ENCODE measurements at places on chromosomes 7 and 10.

DNA sequence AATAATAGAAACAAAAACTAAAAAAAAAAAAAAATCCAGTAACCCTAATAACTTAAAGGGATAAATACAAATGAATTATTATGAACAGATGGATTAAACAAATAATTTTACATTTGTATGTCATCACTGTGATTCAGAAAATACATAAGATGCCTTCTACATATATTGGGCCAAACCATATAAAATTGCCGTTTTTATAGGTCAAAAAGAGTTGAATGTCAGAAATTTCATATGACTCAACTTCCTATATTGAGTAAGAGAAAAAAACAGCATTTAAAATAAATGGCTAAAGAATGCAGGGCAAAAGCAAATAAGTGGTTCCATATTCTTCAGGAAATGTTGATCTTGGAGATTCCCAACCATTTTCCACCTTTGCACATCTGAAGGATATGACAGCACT is 9.4 kb downstream of the SLC35B4 start:
- DNase-seq = no peak

- peak; percentile 50 for DNase-seq
Measured at GRCh38 chr7:38222481-38223096, 44.5 kb downstream of the STARD3NL start.

- no peak for DNase-seq
Measured at GRCh38 chr7:27433581-27433980, 191.0 kb downstream of the EVX1 start.

GRCh38 chr7:43568529-43568928 is 14.4 kb upstream of the STK17A start:
- no peak for DNase-seq

DNA sequence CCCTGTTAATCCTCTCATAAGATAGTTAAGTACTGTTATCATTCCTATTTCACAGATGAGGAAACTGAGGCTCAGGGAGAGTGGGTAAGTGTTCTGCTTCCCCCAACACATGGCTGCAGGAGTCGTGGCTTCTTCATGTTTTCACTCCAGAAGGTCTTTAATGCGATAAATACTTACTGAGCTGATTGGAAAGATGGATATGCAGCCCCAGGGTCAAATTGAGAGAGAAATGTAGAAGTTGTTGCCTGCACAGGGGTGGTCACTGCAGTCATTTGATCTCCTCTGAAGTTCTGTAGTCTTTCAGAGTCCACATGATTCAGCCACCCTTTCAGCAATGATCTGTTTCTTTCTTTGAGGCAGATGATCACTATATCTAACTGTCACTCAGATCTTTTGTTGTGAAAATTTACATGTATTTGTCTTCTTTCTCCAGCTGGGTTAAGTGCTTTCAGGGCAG is 29.3 kb downstream of the CRCP start:
- no peak for DNase-seq

DNA sequence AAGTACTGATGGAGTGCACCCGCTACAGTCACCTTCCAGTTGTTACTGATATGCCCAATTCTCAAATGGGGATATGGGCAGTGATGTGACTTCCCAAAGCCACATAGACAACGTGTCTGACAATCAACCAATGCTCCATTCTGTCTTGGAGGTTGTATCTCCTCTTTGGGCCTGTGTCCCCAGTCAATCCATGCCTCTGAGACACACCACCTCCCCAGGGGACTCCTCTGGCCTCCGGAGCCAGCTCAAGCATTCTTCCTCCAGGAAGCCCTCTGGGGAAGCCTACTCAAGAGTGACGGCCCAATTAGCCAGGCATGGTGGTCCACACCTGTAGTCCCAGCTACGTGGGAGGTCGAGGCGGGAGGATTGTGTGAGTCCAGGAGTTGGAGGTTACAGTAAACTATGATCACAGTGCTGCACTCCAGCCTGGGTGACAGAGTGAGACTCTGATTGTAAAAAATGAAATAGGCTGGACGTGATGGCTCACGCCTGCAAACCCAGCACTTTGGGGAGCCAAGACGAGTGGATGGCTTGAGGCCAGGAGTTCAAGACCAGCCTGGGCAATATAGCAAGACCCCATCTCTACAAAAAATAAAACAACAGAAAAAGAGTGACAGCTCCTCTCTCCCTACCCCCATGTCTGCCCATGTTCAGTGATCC is 99.5 kb upstream of the TNRC18 start:
- DNase-seq = no peak

GRCh38 chr7:93160410-93160809 is 12.2 kb upstream of the SAMD9L start:
- DNase-seq = no peak

- no peak for DNase-seq
Measured at GRCh38 chr7:116231949-116232348, 21.6 kb downstream of the TES start.

- no peak for DNase-seq
Measured at GRCh38 chr7:16484453-16485158, 19.1 kb upstream of the SOSTDC1 start.

- no peak for DNase-seq
Measured at GRCh38 chr7:115435178-115435577, 513.3 kb downstream of the MDFIC start.

DNA sequence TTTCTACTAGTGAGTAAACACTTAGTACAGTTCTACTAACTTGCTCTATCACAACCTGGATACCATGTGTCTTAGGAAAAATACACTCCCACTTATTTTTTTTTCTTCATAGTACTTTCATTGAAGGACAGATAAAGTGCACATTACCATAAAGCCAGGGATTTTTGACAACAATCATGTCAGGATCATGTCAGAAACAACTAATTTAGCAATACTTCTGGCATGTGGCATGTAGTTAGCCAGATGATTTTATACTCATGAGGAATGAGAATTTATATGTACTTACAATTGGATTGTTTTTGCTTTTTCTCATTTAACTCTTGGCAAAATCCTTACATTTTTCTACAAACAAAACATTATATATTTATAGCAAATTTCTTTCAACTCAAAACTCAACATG is 630.7 kb upstream of the GRM3 start:
- no peak for DNase-seq

DNA sequence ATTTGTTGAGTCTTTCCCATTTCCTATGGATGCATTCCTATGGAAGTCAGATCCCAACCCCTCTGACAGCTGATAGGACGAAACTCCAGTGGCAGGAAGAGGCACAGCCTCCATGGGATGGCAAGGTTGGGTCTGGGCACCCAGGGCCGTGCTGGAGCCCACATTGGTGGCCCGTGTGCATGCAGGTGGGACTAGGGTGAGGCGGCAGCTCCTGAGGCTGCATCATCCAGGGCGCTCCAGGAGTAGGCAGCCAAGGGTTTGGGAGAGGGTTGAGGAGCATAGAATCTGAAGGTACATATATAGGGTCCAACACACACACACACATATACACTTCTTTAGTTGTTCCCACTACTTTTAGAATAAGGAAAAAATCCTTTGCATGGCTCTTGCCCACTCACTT is 81.4 kb upstream of the BMPER start:
- no peak for DNase-seq

- DNase-seq = no peak
Measured at GRCh38 chr7:135215698-135216097, 4.4 kb upstream of the WDR91 start.

- DNase-seq = no peak
Measured at GRCh38 chr10:49621561-49621960, 7.7 kb downstream of the CHAT start.

DNA sequence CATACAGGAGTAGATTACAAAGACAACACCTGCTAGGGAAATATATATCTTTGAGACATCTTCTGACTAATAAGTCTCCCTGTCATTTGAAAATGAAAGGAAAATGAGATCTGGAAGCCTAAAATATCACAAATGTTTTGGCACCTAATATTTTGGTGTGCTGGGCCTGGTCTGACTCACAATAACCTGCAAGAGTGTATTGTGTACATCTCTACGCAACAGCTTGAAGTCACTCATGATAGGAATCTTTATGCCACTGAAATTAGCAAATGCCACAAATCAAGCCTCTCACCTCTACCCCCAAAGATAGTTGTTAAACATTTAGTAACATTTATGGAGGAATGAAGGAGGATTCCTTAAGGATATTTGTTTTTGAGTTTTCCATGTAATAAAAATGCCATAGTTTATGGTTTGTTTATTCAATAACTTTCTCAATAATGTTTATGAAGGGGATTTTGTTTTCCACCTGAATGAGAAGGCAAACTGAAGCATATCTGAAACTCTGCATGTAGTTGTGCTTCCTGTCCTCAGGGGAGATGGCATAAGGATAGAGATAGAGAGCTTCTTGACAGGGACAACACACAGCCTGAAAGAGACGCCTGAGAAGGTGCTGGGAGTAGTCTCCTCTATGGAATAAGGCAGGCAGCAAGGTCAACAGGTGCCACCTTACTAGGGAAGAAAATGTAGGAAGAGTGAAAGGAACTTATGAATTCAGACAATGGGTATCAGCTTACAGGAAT is 197.4 kb downstream of the AHR start:
- no peak for DNase-seq

DNA sequence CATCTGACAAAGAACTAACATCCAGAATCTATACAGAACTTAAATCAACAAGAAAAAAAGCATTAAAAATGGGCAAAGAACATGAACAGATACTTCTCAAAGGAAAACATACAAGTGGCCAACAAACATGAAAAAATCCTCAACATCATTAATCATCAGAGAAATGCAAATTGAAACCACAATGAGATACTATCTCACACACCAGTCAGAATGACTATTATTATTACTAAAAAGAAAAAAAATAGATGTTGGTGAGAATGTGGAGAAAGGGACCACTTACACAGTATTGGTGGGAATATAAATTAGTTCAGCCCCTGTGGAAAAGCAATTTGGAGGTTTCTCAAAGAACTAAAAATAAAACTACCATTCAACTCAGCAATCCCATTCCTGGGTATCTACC is 89.1 kb upstream of the ADO start:
- no peak for DNase-seq

DNA sequence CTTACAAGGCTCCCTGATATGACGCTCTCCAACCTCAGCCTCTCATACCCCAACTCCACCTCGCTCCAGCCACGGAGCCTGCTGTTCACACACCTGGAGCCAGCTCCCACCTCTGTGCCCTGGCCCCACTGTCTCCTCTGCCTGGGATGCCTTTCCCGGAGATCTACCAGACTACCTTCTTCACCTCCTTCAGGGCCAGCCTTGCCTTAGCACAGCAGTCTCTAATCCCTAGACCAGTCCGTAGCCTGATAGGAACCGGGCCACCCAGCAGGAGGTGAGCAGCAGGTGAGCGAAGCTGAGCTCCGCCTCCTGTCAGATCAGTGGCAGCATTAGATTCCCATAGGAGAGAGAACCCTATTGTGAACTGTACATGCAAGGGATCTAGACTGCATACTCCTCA is 23.2 kb upstream of the SMURF1 start:
- DNase-seq = no peak

GRCh38 chr7:116315293-116315692 is 105.0 kb downstream of the TES start:
- DNase-seq = no peak

- DNase-seq = no peak
Measured at GRCh38 chr7:87810130-87810529, 66.0 kb downstream of the SLC25A40 start.

DNA sequence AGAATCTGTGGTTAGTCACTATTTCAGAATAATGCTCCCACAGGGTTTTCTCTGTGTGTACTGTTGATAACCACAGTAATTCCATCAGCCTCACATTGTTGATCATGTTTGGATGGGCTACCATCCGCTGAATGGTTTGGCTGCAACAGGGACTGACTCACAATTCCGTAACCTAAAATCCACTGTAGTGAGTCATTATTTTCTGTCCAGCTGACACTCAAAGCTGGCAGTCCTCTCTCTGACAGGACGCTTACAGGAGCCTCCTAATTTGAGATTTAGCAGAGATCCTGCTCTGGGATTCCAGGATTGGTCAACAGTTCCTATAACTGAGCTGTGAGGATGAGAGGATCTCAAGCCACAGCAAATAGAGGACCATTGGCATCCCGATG is 32.7 kb downstream of the VWA2 start:
- DNase-seq = no peak

DNA sequence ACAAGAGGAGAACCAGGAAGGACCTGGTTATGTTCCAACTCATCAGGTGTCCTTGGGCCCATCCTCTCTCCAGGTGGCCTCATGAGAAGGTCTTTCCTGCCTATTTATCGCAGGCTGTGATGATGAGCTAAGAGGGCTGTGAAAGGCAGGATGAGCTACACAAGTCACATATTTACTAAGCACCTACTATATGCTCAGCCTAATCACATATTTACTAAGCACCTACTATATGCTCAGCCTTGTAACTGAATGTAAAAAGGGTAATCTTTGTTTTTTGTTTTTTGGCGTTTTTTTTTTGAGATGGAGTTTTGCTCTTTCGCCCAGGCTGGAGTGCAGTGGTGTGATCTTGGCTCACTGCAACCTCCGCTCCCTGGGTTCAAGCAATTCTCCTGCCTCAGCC is 44.2 kb upstream of the NPFFR1 start:
- DNase-seq = no peak

GRCh38 chr7:28533731-28534531 is 121.6 kb downstream of the CREB5 start:
- DNase-seq = no peak

GRCh38 chr7:101218236-101219125 is 516 bp downstream of the ZNHIT1 start:
- DNase-seq = no peak

GRCh38 chr7:1325646-1326510 is 93.2 kb downstream of the UNCX start:
- DNase-seq = no peak

DNA sequence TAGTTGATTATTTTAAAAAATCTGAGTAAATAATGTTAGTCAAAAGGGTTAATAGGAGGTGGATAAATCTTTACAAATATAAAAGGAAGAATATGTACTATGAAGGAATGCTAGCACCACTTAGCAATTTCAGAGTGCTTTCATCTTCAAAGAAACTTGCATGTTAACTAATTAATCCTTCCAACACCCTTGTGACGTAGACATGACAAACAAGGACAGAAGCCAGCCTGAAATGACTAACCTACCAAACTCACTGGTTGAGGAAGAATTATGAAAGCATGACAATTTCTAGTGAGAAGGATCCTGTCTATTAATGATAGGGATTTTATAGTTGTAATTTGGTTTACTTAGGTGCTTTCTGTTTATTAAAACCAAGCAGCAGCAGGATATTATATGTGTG is 468.0 kb upstream of the FZD8 start:
- no peak for DNase-seq
